Calu3 (cell line): ENCODE measurements at places on chromosomes 7 and 10. TPM values are rescaled to one million over a fixed set of nuclear protein-coding genes. Genes with fewer than 3 reads are reported as not detected.

DNA sequence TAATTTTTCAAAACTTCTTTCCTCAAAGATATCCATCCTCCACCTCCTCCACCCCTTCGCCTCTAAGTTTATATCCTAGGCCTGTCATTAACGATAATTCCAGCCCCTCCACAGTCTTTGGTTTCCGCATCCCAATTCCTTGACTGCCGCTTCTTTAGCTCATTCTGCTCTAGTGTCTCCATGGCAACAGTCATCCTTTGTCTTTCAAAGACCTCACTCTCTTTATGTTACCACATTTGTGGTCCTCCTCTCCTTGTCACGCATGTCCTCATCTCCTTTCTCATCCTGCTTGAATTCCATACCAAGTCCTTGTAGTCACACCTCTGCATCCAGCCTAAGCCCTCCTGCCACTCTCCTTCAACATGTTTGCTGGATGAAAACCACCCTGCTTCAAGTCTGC is 511.2 kb upstream of the KLF6 start:
- no peaks in the 10 kb centered on the region for H3K27me3 ChIP-seq
- no peaks in the 10 kb centered on the region for H3K36me3 ChIP-seq
- H3K4me3 ChIP-seq = no peak overlapping the region
- DNase-seq = no peak
- no peaks in the 10 kb centered on the region for H3K4me1 ChIP-seq

DNA sequence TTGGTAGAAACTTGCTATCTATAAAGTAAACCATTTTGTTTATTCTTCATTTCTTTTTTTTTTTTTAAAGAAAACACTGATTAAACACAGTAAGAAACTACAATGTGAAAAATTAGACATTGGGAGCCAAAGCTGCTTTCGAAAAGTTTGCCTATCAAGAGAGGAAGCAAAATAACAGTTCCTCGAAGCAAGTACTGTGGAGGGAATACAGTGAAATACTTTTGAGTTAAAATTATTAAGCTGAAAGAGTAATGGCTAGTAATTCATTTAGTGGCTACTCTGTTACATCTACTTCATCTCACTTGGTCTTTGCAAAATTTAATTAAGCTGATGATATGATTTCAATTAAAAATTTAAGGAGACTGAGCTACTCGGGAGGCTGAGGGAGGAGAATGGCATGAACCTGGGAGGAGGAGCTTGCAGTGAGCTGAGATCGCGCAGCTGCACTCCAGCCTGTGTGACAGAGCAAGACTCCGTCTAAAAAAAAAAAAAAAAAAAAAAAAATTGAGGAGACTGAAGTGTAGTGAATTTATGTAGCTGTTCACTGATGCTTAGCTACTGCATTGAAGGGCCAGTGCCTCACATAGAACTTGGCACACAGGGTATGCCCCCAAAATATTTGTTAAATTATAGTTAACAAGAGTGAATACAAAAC is 982.1 kb upstream of the MBL2 start:
- DNase-seq = peak; percentile 1
- no peaks in the 10 kb centered on the region for H3K36me3 ChIP-seq
- H3K4me3 ChIP-seq = no peak overlapping the region
- no peaks in the 10 kb centered on the region for H3K27me3 ChIP-seq
- no peaks in the 10 kb centered on the region for H3K4me1 ChIP-seq

The C10orf95 gene
- total RNA-seq = 0.57 and 0.59 TPM in 2 replicates

The PTF1A gene
- total RNA-seq = not detected in 2 replicates

The CALML5 gene
- total RNA-seq = not detected in 2 replicates

- no peak overlapping the region for H3K27ac ChIP-seq
- no peaks in the 10 kb centered on the region for H3K36me3 ChIP-seq
- H3K4me1 ChIP-seq = peaks cover 19% of the 10 kb centered on the region
- DNase-seq = no peak
- no peak overlapping the region for H3K4me3 ChIP-seq
Observed at GRCh38 chr10:124704428-124705380, 39.5 kb downstream of the FAM53B start.

GRCh38 chr7:134732728-134733127 is 46.7 kb upstream of the CALD1 start:
- no peaks in the 10 kb centered on the region for H3K36me3 ChIP-seq
- DNase-seq = no peak
- H3K4me1 ChIP-seq = no peaks in the 10 kb centered on the region
- no peak overlapping the region for H3K27ac ChIP-seq
- H3K4me3 ChIP-seq = no peak overlapping the region
- peaks cover 39% of the 10 kb centered on the region for H3K27me3 ChIP-seq

DNA sequence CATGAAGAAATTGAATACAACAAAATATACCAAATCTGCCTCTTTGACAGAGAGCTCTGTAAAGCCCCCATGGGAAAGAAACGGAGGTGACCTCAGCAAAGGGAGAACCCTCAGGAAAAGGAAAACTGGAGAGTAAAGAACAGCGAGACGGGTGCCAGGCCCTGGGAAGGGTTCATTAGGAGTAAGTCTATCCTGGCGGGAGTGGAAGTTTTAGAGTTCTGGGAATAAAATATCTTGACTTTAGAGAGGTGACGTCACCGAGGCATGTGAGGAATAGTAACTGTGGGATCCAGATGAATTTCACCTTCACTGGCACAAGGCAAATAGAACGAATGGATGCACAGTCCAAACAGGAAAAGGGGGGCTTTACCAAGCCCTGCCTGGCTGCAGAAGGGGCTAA is 362.8 kb upstream of the IGFBP3 start:
- no peak overlapping the region for H3K27ac ChIP-seq
- no peak for DNase-seq

GRCh38 chr7:108286290-108286904 is 156.2 kb upstream of the LAMB4 start:
- H3K27me3 ChIP-seq = no peaks in the 10 kb centered on the region
- no peak for DNase-seq
- no peaks in the 10 kb centered on the region for H3K36me3 ChIP-seq
- H3K4me3 ChIP-seq = no peak overlapping the region
- H3K27ac ChIP-seq = no peak overlapping the region

GRCh38 chr7:139661903-139662302 is 115.9 kb downstream of the HIPK2 start:
- H3K27ac ChIP-seq = no peak overlapping the region
- H3K4me1 ChIP-seq = peaks cover 50% of the 10 kb centered on the region
- no peak for DNase-seq
- H3K4me3 ChIP-seq = no peak overlapping the region
- no peaks in the 10 kb centered on the region for H3K36me3 ChIP-seq

- DNase-seq = no peak
- no peak overlapping the region for H3K4me3 ChIP-seq
- no peaks in the 10 kb centered on the region for H3K36me3 ChIP-seq
- no peaks in the 10 kb centered on the region for H3K4me1 ChIP-seq
Observed at GRCh38 chr10:119520283-119520682, 22.2 kb downstream of the RGS10 start.

The ANKRD2 gene
- 0.47 and 0.90 TPM in 2 replicates for total RNA-seq

DNA sequence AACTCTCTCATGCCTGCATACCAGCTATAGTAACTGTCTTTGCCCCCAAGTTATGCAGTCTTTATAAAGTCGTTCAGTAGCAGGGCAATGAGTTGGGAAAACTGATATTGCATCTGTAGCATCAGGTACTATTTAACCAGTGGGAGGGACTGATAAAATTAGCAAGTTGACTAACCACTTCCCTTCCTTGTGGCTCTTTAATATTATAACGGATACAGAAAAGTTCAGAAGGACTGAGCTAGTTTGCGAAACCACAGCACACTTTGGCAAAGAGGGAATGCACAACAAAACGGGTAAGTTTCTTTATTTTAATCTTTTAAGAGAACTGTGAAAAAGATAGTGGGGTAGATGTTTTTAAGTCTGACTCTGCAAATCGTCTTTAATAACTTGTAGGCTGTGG is 205.3 kb upstream of the HDAC9 start:
- H3K4me3 ChIP-seq = no peak overlapping the region
- H3K36me3 ChIP-seq = no peaks in the 10 kb centered on the region
- H3K4me1 ChIP-seq = peaks cover 37% of the 10 kb centered on the region

GRCh38 chr10:29392376-29393021 is 103.6 kb downstream of the LYZL1 start:
- peak; percentile 58 for DNase-seq
- H3K27ac ChIP-seq = no peak overlapping the region

GRCh38 chr10:22911889-22912762 is 15.7 kb upstream of the ARMC3 start:
- H3K36me3 ChIP-seq = no peaks in the 10 kb centered on the region
- H3K27ac ChIP-seq = no peak overlapping the region
- no peaks in the 10 kb centered on the region for H3K27me3 ChIP-seq
- H3K4me3 ChIP-seq = no peak overlapping the region

DNA sequence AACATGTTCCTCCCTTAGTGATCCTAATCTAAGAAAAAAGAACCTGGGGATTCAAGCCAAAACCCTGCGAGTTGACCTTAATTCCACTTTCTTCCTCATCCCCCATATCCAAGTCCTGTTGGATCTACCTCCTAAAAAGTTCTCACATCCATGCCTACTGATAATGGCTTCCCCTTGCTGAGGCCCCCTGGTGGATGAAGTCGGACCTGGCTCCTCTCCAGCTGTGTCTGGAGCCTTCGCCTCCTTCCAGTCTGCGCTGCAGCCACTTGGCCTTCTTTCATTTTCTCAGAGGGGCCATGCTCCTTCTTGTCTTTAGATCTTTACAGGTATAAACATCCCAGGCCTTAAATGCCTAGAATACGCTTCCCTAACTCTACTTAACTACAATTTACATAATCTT is 8.1 kb downstream of the PDE1C start:
- no peaks in the 10 kb centered on the region for H3K36me3 ChIP-seq
- peak; percentile 91 for DNase-seq
- H3K4me3 ChIP-seq = peak overlapping the region; percentile 3
- no peaks in the 10 kb centered on the region for H3K27me3 ChIP-seq

- no peak overlapping the region for H3K4me3 ChIP-seq
- no peak for DNase-seq
- no peaks in the 10 kb centered on the region for H3K36me3 ChIP-seq
- H3K4me1 ChIP-seq = no peaks in the 10 kb centered on the region
- H3K27ac ChIP-seq = no peak overlapping the region
Observed at GRCh38 chr7:150716939-150717338, 526 bp downstream of the GIMAP1 start.

The TEX47 gene
- not detected in 2 replicates for total RNA-seq

The PTN gene
- 0.35 and 0.54 TPM in 2 replicates for total RNA-seq

DNA sequence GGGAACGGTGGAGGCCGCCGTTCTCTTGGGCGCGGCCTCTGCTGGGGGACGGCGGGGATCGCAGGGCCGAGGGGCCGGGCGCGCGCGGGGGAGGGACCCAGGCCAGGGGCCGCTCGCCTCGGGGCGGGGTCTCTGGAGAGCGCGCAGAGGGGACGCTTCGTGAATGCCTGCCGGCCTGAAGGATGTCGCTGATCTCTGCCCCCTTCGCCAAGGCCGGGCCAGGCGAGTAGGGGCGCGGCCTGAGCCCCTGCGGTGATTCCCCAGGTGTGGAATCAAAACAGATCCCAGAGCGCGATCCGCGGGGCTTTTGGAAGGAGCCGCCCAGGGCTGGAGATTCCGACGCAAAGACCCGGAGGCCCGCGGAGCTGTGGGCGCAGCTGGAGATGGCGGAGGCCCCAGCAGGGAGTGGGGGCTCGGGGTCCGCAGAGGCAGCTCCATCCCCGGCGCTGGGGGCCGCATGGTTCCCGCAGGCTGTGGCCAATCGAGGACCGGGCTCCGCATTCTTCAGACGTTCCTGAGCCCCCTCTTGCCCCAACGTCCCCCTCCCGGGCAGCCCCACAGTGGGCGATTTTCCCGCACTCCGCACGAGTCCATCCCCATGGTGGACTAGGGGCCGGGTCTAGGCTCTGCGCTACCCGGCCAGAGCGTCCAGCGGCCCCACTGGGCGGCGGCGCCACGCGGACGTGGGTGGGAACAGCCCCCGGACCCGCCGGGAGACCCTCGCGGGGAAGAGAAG is 166.0 kb downstream of the ACTR3B start:
- H3K4me1 ChIP-seq = no peaks in the 10 kb centered on the region
- no peak for DNase-seq
- no peak overlapping the region for H3K27ac ChIP-seq
- H3K27me3 ChIP-seq = no peaks in the 10 kb centered on the region

DNA sequence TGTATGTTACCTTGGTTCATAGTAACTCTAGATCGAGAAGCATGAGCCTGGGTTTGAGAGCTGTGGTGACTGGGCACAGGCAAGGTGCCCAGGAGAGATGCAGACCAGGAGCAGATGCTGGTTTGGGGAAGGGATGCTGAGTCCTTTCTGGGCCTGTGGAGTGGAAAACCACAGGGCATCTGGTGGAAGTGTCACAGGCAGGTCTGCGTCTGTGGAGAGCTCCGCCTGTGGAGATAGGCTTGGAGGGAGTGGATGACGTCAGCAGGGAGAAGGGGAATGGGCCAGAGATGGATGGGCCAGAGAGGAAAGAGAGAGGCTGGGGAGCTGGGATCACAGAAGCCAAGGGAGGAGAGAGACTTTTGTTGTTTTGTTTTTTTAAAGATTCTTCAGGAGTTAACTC is 14.8 kb downstream of the CYP26A1 start:
- H3K36me3 ChIP-seq = no peaks in the 10 kb centered on the region
- H3K4me1 ChIP-seq = no peaks in the 10 kb centered on the region
- no peak overlapping the region for H3K4me3 ChIP-seq
- H3K27me3 ChIP-seq = no peaks in the 10 kb centered on the region
- DNase-seq = no peak
